ENCODE measurements at places on chromosomes 13 and 19. TPM values are rescaled to one million over a fixed set of nuclear protein-coding genes. Genes with fewer than 3 reads are reported as not detected.

CYP2F1 gene
- total RNA-seq: 0.07 TPM

NACC1 gene
- total RNA-seq: 55.1 TPM

EBI3 gene
- not detected for total RNA-seq

RNF225 gene
- total RNA-seq: 3.8 TPM

HNRNPA1L2 gene
- total RNA-seq: 1.8 TPM

MYO1F gene
- 0.07 TPM for total RNA-seq

CBARP gene
- 8.5 TPM for total RNA-seq

FGF22 gene
- total RNA-seq: not detected

KLHL1 gene
- total RNA-seq: not detected

SCGB2B2 gene
- not detected for total RNA-seq

RFX1 gene
- 5.6 TPM for total RNA-seq

TBXA2R gene
- not detected for total RNA-seq

TNNT1 gene
- 12.3 TPM for total RNA-seq

ZNF320 gene
- 1.8 TPM for total RNA-seq

PGLYRP2 gene
- not detected for total RNA-seq

APC2 gene
- total RNA-seq: 0.07 TPM

ZNF254 gene
- 7.2 TPM for total RNA-seq

KCTD15 gene
- total RNA-seq: 79.9 TPM

PROZ gene
- not detected for total RNA-seq
